PC-3 (cell line): ENCODE measurements at places on chromosomes 2 and 18.

GRCh38 chr2:101251844-101252407, 760 bp upstream of the CNOT11 start:
- peak; percentile 78 for DNase-seq

DNA sequence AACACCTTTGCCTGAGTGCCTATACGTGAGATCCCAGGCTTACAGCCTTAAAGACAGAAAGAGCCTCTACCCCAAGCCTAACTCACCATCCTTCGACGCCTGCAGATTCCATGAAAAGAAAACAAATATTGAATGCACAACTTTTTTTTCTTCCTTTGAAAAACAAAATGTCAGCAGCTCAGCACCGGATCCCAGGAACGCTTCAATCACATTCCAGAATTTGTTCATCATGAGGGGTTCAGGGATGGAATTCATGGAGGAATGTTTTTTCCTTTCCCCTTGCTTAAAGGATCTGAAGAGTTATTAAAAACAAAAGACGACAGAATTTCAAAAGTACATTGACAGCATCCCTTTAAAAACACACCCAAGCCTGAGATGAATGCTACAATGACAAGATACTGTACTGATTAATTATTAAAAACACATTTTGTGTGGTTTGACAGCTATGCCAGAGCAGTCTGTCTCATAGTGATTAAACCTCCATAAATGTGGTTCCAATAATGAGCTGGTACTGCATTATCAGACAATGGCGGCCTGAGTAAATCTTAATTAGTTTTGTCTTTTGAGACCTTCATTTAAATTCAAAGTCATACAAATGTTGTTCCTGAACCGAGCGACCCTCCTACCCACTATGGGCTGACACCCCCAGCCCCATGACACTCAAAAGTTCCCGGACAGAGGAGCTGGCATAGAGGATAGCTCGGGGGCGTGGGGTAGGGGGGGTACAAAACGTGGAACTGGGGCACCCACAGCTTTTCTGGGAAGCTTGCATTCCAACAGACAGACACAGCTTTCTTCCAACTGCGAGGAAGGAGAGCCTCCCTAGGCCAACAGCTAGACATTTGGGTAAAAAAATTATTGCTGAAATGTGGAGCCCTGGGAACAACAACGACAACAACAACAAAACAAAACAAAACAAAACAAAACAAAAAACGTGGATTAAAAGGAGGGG, 227.5 kb downstream of the TTC32 start:
- DNase-seq, result no peak

DNA sequence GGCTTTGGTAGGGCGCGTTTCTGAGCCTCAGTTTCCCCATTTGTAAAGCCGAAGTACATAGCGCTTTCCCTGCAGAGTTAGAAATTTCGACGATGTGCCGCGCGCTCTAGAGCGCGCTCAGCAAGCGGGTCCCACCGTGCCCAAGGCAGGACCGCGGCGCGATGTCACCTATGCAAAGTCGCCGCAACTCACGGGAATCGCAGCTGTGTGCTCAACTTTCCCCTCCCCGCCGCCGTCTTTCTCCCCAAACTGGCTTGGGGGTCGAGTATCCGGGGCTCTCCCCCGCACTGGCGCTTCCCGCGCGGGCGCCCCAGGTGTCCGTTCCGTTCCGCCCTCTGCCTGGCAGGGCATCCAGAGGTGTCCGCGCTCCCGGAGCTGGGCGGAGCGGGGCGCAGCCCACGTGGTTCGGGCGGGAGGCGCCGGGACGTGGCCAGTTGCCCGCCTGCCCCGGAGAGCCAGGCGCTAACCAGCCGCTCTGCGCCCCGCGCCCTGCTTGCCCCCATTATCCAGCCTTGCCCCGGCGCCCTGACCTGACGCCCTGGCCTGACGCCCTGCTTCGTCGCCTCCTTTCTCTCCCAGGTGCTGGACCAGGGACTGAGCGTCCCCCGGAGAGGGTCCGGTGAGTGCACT, at the start of gene MLPH:
Gene MLPH (plus strand): TSS at position 433 of the 630 bp plus-strand sequence. CDS start 6,176 bp downstream, outside the sequence.
- DNase-seq, result peak; percentile 80

- DNase-seq, result no peak
Measured at GRCh38 chr2:12265646-12266045, 451.1 kb upstream of the TRIB2 start.

DNA sequence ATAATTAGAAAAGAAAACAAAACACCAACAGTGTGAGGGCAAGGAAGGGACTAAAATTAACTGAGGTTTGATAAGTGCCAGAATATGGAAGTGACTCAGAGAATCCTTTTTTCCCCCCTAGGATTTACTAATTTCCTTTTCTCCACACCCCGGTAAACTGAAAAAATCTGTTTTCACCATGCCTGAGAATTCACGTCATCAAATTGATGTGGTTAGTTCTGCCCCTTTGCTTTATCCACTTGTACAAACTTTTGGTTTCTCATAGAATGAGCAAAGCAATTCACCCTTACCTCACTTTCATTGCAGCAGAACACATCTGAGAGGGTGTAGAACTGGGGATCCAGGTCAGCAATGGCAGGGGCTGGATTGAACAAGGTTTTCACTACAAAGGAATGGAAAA, 57.8 kb downstream of the RBKS start:
- DNase-seq, result no peak

- DNase-seq, result no peak
Measured at GRCh38 chr2:203033395-203033794, 18.7 kb downstream of the NBEAL1 start.

DNA sequence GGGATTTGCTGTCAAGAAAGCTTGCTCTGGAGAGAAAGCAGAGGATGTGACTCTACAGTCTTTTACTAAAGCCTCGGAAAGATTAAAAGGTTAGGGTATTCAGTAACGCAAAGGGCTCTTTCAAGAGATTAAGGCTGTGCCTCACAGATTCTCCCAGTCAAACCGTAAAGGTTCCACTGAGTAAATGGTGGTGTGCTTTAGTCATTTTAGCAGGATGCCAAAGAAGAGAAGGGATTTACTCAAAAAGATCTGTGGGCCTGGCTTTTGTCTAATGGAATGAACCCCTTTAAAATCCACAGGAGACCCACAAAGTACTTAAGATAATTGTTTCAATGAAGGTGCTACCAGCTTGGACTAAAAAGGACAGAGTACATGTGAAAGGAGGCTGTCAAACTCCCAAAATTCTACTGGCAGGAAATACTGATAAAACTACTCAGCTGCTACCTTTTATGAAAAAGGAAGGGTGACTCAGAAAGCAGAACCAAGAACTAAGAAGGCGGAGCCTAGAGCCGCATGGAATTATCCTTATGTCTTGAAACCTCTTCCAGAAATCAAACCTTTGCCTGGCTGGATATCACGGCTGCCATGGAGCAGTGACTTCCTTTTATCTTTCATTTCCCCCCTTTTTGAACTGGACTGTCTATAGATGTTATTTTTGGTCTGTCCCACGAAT, 670.2 kb upstream of the ZEB2 start:
- DNase-seq, result peak; percentile 47

GRCh38 chr2:85010404-85010803, 39.4 kb downstream of the KCMF1 start:
- no peak for DNase-seq

- DNase-seq, result no peak
Measured at GRCh38 chr2:238688193-238689153, 159.4 kb upstream of the TWIST2 start.

GRCh38 chr2:47177043-47177565, 22.0 kb upstream of the STPG4 start:
- DNase-seq, result peak; percentile 42

- peak; percentile 30 for DNase-seq
Measured at GRCh38 chr2:218146056-218146455, 20.2 kb downstream of the CXCR2 start.

DNA sequence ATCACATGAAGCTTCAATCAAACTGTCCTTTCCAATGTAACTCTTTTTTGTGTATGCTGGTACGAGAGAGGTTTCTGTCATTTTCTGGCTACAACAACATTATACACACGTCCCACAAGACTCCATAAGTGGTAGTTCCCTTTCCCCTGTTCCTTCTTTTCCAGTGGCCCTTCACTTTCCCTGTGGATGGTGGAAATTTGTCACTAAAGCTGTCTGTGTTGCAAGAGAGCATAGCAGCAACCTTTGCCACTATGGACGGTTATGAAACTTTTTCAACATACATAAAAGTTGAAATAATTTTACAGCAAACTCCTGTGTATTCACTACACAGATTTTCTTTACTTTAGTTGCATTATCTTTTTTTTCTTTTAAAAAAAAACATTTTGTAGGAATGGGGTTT, 18.7 kb downstream of the DBI start:
- DNase-seq, result no peak

- no peak for DNase-seq
Measured at GRCh38 chr18:25815659-25816058, 274.8 kb downstream of the SS18 start.

DNA sequence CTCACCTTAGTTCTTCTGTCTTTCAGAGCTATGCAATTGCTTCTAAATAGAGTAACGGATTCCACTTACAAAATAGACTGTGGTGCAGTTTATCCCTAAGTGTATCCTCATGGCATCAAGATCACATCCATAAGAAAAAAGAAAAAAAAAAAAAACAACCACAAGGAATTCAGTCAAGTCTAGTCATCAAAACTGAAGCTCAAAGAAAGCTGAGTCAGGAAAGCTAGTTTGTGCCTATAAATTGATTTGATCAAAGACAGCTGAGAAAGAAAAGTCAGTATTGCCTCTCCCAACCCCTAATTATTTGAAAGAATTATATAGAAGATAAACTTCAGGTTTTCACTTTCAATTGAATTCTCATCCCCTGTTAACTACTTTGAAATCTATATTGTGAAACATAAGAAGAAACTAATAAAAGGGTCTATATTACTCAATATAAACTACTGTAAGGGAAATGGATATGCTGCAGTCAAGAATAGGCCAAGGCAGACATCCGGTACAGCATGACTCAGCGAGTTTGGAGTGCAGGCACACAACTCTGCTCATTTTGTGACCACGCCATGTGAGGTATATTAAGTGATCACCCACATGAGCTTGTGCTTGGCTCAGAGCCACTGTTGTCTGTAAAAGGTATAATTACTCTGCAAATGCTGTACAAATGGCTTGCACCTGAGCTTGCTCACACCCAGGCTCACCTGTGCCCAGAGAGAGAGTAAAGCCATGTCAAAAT, 568.1 kb upstream of the CRIM1 start:
- peak; percentile 6 for DNase-seq

- DNase-seq, result no peak
Measured at GRCh38 chr2:96881349-96882195, 11.7 kb upstream of the SEMA4C start.

DNA sequence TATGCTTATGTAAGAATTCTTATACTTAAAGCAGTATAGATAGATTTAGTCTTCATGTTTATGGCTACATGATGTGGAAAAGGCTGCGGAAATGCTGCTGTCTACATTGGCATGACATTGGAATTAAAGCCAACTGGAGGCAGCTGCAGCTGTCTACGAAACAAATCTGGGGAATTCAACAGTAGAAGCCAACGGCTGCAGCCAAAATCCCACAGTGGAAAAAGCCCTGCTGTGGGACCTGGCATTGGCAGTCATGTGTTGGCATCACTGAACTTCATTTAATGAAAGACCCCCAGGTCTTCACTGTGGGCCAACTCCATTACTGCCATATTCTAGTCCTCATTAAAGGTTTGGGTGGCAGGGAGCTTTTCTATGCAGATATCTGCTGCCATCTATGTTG, 223.6 kb downstream of the SLC8A1 start:
- no peak for DNase-seq

- DNase-seq, result no peak
Measured at GRCh38 chr2:47803770-47804169, 20.8 kb downstream of the MSH6 start.

DNA sequence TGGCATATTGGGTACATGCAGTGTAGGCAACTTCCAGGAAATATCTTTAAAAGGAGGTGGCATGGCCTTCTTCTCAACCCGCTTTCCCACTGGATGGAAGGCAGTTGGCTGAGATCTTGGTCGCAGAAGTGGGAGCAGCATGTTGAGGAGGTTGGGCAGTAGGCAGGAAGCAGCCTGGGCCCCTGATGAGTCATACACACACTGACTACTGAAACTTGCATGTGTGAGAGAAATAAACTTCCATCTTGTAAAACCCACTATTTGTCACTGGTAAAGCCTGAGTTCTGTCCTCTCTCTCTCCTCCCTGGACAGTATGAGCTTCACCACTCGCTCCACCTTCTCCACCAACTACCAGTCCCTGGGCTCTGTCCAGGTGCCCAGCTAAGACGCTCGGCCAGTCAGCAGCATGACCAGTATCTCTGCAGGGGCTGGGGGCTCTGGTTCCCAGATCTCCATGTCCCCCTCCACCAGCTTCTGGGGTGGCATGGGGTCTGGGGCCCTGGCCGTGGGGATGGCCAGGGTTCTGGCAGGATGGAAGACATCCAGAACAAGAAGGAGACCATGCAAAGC, 233.8 kb upstream of the SPRED2 start:
- DNase-seq, result peak; percentile 49

- DNase-seq, result peak; percentile 37
Measured at GRCh38 chr2:74448771-74449170, 6.1 kb upstream of the INO80B start.

- DNase-seq, result no peak
Measured at GRCh38 chr2:3779496-3780049, 76.2 kb downstream of the DCDC2C start.

- no peak for DNase-seq
Measured at GRCh38 chr2:74474899-74475298, 2.4 kb upstream of the MRPL53 start.

GRCh38 chr2:157761520-157761919, 114.6 kb downstream of the ACVR1 start:
- DNase-seq, result peak; percentile 13

GRCh38 chr18:24021505-24021904, 7.0 kb downstream of the TTC39C start:
- DNase-seq, result no peak

GRCh38 chr2:10467401-10467800, 19.3 kb upstream of the ODC1 start:
- DNase-seq, result no peak

- peak; percentile 84 for DNase-seq
Measured at GRCh38 chr2:64649626-64650025, 4.1 kb downstream of the SERTAD2 start.

DNA sequence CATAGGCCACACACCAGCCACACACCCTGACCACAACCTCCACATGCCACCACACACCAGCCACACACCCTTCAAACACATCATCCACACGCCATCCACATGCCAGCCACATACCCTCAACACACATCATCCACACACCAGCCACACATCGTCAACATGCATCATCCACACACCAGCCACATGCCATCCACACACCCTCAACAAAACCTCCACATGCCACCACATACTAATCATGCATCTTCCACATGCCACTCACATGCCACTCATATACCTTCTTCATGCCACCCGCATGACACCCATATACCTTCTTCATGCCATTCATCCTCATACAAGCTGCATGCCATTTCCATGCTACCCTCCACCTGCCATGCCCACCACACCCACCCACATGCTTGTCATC, 12.4 kb downstream of the TNS1 start:
- DNase-seq, result no peak

- peak; percentile 33 for DNase-seq
Measured at GRCh38 chr18:7164323-7165004, 46.9 kb upstream of the LAMA1 start.

DNA sequence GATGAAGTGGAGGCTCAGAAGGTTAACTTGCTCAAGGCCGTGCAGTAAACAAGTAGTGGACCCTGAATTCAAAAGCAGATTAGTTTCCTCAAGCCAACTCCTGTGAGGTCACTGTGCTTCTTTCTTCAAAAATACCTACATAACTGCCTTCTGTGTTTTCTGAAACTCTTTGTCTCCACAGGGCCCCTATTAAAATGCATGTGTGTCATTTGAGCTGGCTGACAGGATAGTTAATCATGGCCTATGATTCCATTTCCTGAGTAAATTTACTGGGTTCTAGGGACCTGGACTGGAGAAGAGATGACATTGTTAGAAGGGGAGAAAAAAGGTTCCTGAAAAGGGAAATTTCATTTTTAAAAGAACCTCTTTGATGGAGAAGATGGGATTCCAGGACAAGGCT, 12.9 kb upstream of the DTNA start:
- DNase-seq, result peak; percentile 41
